ENCODE measurements at places on chromosomes 16 and 17. TPM values are rescaled to one million over a fixed set of nuclear protein-coding genes. Genes with fewer than 3 reads are reported as not detected.
A peak's percentile ranks its signal among the peaks of the same experiment; 100 is the strongest.

- DNase-seq = no peak
Measured at GRCh38 chr16:72291531-72291981, 119.6 kb upstream of the PMFBP1 start.

DNA sequence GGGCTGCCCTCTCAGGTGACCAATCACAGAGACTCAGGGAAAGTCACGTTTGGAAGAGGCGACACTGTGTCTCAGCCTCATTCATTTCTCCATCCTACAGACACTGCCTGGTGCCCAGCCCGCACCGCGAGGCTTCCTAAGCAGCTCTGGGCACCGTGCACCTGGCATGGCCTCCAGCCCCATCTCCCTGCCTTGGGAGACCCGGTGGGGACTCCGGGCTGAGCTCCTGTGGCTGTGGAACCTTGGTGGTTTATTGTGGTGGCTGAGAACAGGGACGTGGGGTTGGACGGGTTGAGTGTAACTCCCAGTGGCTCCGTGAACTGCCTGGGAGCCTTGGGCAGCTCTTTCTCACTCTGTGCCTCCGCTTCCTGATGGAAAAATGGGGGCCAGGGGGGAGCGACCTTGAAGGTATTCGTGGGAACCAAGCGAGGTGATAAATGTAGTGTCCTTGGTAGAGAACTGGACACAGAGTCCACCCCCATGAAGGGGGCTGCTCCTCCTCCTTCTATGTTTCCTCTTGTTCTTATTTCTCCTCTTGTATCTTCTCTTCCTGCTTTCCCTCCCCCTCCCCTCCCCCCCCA is 215.4 kb downstream of the SEC14L1 start:
- peak; percentile 45 for DNase-seq

DNA sequence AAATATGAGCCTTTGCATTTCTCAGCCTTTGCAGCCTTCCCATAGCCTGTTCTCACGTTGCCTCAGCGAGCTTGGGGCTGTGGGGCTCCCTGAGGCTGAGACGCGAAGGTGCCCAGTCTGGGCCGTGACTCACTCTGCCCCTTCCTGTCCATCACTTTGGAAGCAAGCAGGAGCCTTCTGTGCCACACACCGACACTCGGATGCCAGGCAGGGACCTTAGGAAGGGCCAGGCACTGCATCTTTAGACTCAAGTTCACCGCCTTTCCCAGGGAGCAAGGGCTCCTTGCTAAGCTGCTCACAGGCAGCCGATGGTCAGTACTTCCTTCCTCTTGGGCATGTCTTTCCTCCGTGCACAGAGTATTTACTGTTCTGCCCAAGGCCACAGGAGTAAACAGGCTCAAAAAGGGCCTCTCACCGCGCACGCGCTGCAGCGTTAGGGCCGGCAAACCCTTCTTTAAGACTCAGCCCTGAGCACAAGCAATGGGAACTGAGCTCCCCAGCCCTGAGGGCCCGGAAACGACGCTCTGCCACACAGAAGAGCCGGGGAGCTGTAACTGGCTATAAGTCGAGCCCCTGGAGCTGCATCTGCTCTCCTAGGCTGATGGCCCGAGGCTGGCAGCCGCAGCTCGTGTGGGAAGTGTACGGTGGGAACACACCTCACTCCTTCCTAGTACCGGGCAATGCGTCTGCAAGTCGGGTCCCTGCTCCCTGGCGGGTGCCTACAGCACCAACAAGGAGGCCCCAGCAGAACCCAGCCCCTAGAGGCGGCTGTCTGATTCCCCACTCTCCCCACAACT is 7.2 kb downstream of the TIMM22 start:
- DNase-seq = no peak

- DNase-seq = no peak
Measured at GRCh38 chr17:62692721-62693431, 65.4 kb downstream of the MRC2 start.

DNA sequence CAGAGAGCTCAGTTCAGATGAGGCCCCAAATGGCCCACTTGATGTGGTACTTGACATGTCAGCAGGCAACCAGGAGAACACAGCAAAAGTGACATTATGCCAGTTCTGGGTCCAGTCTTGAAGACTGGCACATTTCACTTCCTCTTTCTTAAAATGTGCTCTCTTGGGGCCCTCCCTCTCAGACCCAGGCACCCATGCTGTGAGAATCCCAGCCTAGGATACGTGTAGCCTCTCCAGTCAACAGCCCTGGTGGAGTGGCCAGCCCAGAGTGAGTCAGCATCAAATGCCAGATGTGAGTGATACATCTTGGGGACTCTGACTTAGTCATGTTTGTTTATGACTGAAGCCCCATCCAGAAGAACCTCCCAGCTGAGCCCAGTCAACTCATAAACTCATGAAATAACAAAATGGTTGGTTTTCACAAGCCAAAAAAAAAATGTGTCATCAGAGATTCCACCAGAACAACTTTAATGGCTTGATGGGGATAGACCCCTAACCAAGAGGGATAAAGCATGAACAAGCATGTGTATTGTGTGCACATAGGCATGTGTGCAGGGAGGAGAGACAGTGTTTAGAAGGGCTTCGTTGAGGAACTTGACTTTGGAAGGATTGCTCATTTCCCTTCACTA is 82.5 kb upstream of the TNRC6C start:
- DNase-seq = no peak

DNA sequence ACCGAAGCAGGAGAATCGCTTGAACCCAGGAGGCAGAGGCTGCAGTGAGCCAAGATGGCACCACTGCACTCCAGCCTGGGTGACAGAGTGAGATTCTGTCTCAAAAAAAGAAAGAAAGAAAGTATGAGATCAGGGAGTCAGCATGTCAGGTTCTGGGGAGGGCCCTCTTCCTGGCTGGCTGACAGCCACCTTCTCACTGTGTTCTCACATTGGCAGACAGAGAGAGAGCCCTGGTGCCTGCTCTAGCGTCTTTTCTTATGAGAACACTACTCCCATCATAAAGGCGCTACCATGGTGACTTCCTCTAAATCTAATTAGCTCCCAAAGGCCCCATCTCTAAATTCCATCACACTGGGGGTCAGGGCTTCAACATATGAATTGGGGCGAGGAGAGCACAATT is 27.6 kb upstream of the RBBP6 start:
- DNase-seq = no peak

DNA sequence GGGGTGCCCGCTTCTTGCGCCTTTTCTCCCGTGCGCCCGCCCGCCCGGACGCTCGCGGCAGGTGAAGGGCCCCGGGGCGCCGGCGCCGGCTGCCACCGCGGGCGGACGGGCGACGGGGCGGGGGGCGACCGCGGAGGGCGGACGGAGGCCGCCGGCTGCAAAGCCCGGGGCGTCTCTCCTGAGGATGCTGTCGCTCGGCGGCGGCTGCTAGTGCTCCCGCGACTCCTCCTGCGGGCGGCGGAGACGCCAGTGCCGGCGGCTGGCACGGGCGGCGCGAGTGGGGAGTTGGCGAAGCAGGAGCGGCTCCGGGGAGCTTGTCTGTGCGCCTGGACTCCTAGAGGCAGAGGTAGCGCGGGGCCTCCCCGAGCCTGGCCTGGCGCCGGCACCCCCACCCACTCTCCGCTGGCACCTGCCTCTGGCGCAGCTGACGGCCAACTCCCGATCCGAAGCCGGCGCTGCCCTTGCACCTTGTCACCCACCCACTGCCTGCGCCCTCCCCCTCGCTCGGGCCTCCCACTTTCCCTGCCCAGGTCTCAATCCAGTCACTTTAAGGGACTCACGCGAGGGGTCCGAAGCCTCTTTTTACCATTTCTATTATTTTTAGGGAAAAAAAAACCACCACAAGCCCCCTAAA is at the start of gene FAM20A:
TSS of gene FAM20A (minus strand) at position 437 of the 634 bp plus-strand sequence. CDS start 701 bp downstream, outside the sequence.
- DNase-seq = peak; percentile 95

DNA sequence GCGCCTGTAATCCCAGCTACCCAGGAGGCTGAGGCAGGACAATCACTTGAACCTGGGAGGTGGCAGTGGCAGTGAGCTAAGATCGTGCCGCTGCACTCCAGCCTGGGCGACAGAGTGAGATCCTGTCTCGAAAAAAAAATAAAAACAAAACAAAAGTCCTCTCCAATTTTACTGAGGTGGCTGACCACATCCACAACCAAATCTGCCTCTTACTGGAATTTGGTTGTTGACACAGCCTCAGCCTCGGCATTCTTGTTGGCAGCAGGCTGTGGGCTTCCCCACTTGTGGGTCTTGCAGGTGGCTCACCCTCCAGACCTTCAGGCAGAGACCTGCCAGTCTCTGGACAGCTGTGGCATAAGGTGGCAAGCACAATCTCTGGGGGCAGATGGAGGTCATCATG is 15.6 kb downstream of the B4GALNT2 start:
- DNase-seq = no peak

Gene LRRC37A
- total RNA-seq = 0.45 TPM

Gene HAPSTR1
- total RNA-seq = 30.3 TPM

Gene LDAF1
- total RNA-seq = 1.4 TPM

Gene MYH13
- not detected for total RNA-seq

Gene KRTAP2-4
- total RNA-seq = not detected

Gene HAS3
- total RNA-seq = 0.53 TPM

Gene BIRC5
- total RNA-seq = 0.88 TPM
